ENCODE measurements at places on chromosomes 6 and 20.

- DNase-seq: no peak
These were observed 166.3 kb downstream of the FARS2 start for GRCh38 chr6:5427586-5427985.

GRCh38 chr20:57390604-57391438 is at the start of gene RBM38:
Gene RBM38, plus strand, starts transcription at chr20:57391396. Its CDS starts 186 bp downstream, at chr20:57391582.
- DNase-seq: peak; percentile 62

DNA sequence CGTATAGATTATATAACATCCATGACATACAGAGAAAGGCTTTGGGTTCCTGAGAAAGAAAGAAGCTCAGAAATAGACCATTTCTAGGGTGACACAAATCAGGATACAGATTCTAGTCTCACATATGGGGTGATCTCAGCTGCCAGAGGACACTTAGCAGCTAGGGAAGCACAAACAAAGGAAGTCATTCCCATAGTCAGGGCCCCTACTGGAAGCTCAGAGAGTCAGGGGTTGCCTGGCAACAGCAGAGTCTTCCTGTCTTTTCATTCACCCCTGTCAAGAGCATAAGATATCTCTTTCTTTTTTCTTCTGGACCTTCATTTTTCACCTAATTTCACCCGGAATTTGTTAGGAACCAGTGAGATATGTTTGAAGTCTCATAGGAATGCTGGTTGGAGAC is 81.9 kb upstream of the IYD start:
- no peak for DNase-seq

DNA sequence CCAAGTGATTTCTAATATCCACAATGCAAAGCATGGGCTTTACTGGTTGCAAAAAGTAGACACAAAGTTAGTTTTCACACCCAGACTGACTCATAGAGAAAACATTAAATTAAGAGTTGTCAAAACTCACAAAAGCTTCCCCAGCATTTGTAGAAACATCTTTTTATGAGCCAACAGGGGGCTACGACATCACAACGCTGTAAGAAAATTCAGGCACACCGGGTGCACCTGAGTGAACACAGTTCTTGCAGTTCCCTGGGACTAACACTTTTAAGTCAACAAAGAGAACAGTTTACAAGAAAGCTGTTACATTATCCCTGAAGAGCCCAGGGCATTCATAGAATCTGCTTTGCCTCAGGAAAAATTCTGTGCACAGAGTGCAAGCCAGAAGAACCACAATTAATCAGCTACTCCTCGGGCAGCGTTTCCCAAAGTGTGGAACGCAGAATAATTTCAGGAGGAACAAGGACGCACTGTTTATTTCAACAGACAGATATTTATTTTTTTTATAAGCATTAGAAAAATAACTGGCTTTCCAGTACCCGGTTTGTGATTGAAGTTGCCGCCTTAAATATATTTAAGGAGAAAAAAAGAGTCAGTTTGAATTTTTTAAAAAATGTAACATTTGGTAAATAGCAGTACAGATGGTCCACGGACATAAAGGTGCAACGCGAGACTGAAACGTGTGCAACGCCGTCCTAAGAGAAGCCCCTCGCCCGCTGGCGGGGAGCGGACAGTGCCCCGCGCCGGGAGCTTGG is 1.2 kb downstream of the NCOA5 start:
- DNase-seq: no peak

DNA sequence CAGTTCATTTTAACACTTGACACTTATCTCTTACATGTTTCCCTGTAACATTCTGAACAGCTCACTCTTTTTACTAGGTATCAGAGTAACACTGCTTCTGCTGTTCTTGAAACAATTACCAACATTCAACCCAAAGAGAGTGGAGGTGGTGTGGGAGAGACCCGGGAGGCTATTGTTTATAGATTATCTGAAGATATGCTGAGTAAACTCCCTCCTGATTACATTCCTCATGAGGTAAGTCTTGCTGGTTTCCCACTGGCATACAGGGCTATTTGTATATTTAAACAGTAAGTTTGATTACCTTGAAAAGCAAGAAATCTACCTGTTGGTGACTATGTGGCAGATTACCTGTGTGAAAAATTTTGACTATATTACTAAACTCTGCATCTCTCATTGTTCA is 39.8 kb upstream of the GLP1R start:
- no peak for DNase-seq

DNA sequence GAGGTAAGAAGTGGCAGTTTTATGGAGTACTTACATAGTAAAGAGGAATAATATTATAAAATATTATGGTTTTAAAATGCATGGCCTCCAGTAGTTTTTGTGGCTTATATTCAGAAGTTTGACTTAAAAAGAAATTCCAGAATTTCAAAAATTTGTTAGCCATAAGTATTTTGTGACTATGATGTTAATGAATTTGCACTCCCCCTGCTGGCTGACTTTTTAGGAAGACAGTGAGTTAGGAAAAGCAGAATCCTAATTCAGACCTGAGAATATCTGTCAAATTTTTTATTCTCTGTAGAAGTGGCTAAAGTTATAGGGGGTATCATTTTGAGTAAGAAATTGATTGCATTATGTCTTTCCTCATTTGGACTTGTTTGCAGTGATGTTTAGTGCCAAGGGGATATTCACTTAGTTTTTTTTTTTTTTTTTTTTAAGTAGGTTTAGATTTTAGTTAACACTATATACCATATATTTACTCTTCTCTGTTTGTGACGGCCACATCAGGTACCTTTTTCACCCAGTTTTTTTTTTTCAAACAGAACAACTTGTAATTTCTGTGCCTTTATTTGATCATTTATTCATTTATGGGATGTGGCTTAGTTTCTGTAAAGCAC is 40.8 kb downstream of the ZFAND3 start:
- DNase-seq: no peak

DNA sequence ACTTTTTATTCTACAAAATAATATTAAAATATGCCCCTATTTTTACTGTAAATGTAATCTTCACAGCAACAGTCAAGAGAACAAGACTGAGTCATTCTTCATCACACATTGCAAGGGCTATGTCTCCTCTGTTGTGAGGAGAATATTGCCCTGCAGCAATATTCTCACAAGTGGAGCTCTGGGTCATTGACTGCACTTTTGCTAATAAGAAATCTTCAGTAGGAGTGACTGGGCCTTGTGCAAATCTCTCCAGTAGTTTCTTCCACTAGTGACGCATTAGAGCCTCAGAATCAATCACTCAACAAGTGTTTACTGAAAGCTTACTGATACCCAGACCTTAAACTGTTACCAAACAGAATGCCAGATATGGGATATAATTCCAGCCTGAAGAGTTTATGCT is 49.1 kb downstream of the LAMA2 start:
- no peak for DNase-seq

DNA sequence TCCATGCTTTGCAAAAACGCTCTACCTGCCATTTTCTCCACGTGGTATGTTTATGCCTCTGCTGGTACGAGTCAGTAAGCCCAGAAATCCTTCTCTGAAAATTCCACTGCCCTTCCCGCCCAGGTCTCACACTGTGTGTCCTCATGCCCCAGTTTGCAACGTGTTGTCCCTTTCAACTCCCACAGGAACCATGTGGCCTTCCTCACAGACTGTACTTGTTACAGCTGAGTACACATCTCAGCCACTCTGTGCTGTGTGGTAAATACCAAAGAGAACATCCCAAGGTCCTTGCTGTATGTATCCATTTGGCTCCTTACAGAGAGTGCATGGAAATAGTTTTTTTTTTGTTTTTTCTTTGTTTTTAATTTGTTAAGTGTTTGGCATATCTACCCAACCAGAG is 56.9 kb downstream of the RTN4IP1 start:
- no peak for DNase-seq

DNA sequence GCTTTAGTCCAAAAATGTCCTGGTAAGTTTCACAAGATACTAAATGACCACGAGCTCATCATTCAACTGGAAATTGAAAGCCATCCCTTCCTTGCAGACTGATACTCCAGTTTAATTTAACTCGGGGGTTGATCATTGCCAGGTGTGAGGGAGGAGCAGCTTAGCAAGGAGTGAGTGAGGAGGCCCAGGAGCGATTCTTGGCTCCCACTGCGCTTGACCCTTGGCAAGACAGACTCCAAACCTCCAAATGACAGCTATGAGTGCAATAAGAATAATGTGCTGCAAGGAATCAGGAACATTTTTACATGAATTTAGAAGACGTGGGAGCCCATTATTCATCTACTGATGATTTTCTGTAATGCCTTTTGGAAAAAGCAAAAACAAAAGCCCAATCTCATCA is 64.9 kb downstream of the LAMA4 start:
- no peak for DNase-seq

DNA sequence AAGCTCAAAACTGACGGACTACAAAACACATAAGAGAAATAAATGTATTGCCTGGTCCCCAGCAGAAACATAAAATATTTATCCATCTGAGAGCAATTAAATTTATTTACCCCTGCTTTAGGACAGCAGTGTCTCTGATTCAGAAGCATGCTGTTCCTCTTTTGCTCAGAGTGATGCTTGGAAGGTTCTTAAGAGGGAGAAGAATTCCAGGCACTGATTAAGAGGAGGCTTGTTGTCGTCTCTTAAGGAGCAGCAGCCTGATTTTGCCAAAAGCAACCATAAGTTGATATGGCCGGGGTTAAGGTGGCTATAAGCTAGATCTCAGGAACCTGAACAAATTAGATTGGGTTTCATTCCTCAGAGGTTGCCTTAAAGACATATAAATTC is 25.8 kb downstream of the CAP2 start:
- no peak for DNase-seq

GRCh38 chr6:40545954-40546353 is 41.2 kb downstream of the LRFN2 start:
- no peak for DNase-seq

- no peak for DNase-seq
These were observed 91.4 kb upstream of the RNF217 start for GRCh38 chr6:124870611-124871459.

DNA sequence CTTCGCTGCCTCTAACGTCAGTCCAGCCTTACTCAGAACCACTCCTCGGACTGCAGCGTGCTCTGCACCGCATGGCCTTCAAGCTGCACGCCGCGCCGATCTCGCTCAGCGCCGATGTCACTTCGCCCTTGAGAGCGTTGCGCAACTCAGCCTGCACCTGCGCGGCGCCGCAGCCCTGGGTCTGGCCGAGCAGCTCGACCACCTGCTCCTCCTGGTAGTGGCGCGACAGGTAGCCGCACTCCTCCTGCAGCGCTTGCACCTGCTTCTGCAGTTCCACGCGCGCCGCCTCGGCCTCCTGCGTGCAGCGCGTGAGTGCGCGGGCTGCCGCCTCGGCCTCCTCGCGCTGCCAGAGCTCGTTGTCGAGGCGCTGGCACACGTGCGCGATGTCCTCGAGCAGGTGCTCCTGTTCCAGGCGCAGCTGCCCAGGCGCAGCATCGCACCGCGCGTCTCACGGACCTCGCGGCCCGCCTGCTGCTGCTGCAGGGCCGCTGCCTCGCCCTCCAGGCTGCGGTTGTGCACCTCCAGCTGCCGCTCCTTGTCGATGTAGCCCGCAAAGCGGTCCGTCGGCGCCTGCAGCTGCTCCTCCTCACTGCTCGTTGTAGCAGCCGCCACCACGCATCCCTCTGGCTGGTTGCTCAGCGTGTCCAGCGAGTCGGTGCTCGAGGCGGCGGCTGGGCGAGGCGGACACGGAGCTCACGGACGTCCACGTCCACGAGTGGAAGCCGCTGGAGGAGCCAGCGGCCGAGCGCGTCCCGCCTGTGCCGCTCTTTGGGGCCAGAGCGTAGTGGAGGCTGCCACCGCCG is 380.6 kb upstream of the CHD6 start:
- no peak for DNase-seq

GRCh38 chr20:18852318-18852717 is 38.7 kb downstream of the SCP2D1 start:
- no peak for DNase-seq

DNA sequence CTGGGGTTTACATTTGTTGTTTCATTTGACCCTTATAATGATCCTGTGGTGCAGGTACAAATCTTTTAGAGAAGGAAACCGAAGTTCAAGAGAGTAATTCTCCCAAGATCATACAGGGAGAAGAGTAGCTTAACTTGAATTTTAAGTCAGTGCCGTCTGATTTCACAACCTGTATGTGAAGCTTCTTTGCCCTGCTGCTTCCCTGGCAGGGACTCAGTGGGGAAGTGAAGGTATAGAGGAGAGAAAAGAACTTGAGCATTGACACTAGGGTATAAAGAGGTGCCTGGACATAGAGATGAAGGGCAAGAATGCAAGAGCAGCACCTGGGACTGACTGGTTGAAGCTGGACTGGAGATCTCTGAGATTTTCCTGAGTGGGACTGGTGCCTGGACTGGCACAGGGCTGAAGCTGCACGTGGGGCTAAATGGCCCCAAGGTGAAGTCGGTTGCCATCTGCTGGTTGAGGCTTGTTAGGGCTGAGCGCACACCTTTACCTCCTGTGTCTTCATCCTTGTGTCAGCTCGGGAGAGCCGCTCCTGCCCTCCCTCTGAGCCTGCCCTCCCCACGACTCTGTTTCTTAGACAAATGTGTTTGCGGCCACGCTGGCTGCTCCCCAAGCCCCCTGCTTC is 41.8 kb downstream of the FARS2 start:
- no peak for DNase-seq

DNA sequence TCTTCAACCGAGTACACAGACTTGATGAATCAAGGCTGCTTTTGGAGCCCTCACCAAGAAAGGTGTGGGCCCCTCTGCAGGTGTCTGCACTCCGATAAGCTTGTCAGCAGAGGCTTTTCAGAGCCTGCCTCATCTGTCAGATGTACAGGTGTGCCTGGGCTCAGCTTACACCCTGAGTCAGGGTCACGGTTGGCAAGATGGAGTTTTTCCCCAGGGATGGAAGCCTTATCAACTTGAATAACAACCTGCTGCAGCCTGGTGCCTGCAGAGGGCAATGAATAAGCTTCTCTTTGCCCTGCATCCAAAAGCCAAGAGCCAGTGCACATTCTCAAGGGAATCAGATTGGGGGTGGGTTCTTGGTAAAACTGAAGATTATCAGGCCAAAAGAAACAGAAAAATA is 427.1 kb downstream of the CD83 start:
- DNase-seq: no peak

DNA sequence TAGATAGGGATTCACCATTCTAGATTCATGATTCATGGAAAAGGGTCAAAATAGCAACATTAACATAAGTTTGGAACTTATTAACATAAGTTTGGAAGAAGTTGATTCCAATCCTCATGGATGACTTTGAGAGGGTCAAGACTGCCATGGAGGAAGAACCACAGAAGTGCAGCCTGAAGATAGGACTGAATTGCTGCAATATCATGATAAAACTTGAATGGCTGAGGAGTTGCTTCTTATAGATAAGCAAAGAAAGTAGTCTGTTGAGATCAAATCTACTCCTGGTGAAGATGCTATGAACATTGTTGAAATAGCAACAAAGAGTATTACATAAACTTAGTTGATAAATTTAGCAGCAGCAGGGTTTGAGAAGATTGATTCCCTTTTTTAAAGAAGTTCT is 62.2 kb downstream of the GMDS start:
- no peak for DNase-seq

GRCh38 chr6:119040229-119040628 is 38.2 kb downstream of the FAM184A start:
- no peak for DNase-seq

DNA sequence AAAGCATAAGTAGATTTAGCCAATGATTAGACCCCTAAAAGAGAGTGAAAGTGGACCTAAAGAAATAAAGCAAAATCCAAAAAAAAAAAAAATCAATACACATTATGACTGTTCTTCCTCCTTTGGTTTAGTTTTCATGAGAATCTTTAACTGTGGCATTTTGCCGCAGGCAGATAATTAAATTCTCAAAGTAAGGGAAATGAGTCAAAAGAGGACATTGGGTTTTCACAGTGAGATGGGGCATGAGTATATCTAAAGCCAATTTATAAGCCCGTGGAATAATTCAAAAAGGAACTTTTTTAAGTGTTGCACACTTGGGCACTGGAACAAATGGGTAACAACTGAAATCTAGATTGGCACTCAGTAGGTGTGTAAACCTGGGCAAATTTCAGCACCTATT is 230.3 kb downstream of the PKHD1 start:
- DNase-seq: no peak

Data from activated naive CD4-positive, alpha-beta T cell (primary cell).